DMS153 (cell line): ENCODE measurements at places on chromosomes 2 and 18.

- no peak for DNase-seq
Measured at GRCh38 chr2:167981945-167982344, 265.4 kb downstream of the STK39 start.

- DNase-seq = no peak
Measured at GRCh38 chr18:46260016-46260878, 156.1 kb downstream of the HAUS1 start.

DNA sequence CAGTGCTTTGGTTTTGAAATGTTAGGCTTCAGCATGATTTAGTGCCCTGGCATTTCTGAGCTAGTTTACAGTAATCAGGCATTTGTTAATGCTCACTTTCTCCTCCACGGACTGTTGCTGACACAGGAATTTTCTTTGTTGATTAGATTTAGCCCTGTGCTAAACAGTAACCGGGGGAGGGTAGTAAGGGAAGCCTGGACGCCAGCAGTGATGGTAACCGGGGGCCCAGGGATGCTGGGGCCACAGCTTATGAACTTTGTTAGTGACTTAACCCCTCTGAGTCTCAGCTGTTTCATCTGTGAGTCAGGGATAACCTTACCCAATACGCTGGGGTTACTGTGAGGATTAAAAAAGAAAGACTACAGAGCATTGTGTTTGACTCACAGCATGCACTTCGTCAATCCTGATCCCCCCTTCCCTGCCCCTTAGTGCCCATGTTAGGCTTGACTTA is 33.5 kb downstream of the KLHL29 start:
- DNase-seq = no peak

- DNase-seq = no peak
Measured at GRCh38 chr2:235045336-235045972, 93.6 kb downstream of the SH3BP4 start.

GRCh38 chr2:152050915-152051314 is 47.9 kb downstream of the CACNB4 start:
- DNase-seq = no peak

- no peak for DNase-seq
Measured at GRCh38 chr2:70603066-70603465, 49.4 kb upstream of the TGFA start.

DNA sequence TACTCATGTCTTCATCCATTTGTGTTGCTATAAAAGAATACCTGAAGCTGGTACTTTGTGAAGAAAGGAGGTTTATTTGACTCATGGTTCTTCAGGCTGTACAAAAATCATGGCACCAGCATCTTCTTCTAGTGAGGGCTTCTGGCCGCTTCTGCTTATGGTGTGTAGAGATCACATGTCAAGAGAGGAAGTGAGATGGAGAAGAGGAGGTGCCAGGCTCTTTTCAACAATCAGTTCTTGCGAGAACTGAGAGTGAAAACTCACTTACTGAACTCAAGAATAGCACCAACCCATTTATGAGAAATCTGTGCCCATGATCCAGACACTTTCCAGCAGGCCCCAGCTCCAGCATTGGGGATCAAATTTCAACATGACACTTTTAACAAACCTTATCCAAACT is 30.0 kb upstream of the BARD1 start:
- no peak for DNase-seq

DNA sequence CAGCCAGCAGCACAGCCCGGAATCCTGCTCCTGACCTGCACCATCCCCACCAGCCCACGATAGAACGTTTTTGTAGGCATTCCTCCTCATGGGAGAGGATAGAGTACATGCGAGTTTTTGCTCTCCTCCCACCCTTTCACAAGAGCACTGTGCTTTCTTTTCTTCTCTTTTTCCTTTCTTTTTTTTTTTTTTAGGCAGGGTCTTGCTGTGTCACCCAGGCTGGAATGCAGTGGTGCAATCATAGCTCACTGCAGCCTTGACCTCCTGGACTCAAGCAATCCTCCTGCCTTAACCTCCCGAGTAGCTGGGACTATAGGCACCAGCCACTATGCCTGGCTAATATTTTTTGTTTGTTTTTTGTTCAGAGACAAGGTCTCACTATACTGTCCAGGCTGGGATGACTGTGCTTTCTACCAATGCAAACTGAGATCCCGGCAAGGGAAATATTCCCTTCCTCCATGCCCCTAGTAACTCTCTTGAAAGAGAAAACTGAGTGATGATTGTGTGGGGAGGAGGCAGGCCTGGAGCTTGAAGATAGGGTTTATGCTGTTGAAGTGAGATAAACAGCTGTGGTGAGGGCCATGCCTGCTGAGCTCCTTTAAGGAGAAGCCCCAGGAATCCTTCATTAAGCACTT is 82.6 kb upstream of the TXNDC2 start:
- no peak for DNase-seq

- no peak for DNase-seq
Measured at GRCh38 chr18:67672155-67672554, 155.6 kb upstream of the DSEL start.

GRCh38 chr2:179840840-179841239 is 20.6 kb downstream of the ZNF385B start:
- DNase-seq = no peak

GRCh38 chr2:86543335-86543734 is 19.9 kb downstream of the CHMP3 start:
- DNase-seq = no peak

DNA sequence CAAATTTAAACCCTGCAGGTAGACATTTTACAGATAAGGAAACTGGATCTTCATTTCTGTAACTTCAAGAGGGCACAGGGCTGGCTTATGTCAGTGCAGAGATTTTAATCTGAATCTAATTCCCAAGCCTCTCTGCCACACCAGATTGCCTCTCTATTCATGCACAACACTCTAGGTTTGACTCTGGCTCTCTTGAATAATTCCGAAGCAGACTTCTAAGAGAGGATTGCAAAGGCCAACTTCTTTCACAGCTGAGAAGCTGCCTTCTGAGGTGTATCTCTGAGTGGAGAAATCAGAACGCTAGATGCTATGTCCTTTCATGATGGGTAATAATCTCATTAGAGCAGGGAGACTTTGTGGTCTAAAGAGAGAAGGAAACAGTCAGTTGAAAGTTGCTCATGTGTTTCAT is 20.1 kb upstream of the MGAT5 start:
- DNase-seq = no peak

- no peak for DNase-seq
Measured at GRCh38 chr2:186709529-186710450, 15.9 kb downstream of the FAM171B start.

DNA sequence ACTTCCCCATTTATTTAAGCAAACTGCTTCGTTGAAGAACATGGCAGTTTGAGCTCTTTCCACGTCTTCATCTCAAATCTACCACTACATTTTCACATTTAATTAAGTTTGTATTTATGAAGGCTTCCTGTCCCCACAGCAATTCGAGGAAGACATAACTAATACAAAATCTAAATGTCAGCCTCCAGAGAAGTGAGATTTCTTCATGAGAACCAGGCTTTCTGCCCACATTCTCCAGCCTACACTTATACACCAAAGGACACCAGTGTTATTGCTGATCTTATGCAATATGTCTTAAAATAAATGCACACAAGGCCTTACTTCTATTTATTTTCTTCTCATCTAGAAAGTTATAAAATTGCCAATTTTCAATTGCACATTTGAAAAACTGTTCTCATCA is 1209.3 kb upstream of the FAM98A start:
- no peak for DNase-seq

DNA sequence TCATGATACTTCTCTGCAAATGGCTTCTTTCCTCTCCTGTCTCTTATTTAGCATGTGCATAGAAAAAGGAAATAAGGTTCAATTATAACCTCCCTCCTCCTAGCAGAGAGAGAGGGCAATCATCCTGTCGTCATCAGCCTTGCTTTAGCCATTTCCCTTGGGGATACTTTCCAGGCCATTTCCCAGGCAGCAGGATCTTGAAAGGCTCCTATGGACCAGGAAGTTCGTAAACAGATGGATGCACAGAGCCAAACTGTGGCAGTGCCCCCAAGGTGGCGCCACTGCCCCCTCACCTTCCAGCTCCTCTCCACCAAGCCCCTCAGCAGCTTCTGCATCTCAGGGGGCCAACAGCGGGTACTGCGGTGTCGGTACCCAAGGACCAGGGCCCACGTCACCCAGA is 157.4 kb downstream of the DTNA start:
- DNase-seq = peak; percentile 81

- DNase-seq = no peak
Measured at GRCh38 chr2:118242216-118242615, 153.9 kb downstream of the INSIG2 start.

DNA sequence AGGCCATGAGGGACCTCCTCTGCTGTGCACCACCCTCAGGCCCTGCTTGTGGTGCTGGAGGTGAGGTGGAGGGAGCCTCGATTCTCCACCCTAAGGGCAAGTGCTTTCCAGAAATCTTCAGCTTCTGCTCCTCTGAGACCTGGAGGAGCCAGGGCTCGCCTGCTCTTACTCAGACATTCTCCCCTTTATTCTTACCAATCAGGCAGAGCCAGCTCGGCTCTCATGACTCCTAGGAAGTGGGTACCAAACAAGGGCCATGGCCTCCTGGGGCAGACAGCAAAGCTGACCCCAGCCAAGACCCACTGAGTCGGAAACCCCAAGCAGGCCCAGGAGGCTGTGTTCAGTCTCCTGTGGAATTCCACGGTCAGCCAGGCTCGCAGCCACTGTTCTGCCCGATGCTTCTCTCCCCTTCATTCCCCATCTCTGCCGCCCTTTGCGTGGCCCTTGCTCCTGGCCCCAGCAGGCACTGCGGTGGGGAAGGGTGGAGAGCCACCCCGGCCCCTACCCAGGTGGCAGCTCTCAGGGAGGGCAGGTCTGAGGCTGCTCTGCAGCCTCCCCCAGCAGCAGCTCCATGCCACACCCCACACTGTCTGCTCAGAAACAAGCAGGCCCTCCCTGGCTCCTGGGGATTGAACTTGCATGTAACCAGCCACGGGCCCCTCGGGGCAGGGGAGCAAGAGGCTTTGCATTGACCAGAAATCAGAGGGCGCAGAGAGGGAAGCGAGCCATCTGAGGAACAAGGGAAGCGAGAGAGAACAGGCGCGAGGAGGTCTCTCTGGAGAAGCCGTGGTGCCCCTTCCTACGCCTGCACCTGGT is 24.0 kb downstream of the HS1BP3 start:
- no peak for DNase-seq

- peak; percentile 46 for DNase-seq
Measured at GRCh38 chr2:104851291-104852089, 2.4 kb upstream of the POU3F3 start.

DNA sequence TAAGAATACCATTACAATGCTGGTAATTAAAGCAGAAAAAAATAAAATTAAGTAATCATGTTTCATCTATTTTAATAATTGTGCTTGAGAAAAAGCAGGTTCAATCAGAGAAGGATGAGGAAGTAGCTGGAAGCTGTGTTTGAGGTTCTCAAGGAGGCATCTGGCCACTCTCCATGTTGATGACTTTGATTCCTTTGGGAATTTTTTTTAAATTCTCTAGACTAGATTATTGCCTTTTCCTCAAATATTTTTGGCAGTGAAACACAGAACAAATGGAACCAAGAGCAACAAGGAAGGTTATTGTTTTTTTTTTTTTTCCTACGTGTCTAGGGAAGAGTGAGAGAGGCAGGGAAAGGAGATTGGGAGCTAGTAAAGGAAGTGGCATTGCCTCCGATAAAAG is 99.9 kb upstream of the NRP2 start:
- DNase-seq = no peak

DNA sequence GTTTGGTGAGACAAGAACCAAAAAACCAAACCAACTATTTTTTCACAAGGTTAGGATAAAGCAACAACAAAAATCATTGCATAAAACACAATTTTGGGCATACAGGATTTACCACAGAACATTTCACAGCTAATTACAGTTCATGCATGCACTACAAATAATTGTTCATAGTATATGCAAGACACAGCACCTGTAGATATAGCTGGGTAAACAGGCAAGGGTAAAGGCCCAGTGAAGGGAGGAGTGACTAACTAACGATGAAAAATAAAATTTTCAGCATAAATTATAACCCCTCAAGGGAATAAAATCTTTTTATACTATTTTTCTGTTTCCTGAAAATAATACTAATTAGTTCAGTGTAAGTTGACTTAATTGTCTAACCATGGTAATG is 73.3 kb upstream of the CCDC141 start:
- DNase-seq = no peak

GRCh38 chr2:239322416-239323086 is 78.3 kb downstream of the HDAC4 start:
- DNase-seq = no peak

DNA sequence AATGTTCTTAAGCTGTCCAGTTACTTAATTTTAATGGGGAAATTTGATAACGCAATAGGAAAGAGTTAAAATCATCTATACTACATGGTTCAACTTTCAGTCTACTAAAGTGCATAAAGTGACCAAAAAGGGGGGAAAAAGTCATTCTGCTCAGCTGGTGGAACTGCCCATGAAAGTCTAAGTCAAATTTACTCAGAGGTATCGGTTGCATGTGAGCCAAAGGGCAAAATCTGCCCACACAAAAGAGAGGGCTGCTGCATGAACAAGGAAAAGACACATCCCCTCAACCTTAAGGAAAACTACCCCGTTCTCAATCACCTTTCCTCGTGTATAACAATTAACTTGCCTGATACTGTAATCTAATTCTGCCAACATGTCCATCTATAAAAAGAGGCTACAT is 126.1 kb downstream of the TCF4 start:
- no peak for DNase-seq

DNA sequence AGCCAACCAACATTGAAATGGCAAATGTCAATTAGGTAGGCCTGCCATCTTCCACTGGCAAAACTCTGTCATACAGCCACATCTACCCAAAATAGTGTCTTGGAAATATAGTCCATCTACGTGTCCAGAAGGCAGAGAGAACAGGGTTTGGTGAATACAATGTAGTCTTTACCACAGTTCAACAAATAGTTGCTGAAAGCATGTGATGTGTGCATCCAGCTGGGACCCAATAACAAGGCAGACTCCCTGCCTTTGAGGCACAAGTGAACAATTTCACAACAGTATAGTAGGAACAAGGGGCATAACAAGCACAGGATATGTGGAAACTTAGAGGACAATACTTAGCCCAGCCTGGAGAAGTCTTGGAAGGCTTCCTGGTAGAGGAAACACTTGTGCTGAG is 72.6 kb downstream of the EVA1A start:
- DNase-seq = no peak

DNA sequence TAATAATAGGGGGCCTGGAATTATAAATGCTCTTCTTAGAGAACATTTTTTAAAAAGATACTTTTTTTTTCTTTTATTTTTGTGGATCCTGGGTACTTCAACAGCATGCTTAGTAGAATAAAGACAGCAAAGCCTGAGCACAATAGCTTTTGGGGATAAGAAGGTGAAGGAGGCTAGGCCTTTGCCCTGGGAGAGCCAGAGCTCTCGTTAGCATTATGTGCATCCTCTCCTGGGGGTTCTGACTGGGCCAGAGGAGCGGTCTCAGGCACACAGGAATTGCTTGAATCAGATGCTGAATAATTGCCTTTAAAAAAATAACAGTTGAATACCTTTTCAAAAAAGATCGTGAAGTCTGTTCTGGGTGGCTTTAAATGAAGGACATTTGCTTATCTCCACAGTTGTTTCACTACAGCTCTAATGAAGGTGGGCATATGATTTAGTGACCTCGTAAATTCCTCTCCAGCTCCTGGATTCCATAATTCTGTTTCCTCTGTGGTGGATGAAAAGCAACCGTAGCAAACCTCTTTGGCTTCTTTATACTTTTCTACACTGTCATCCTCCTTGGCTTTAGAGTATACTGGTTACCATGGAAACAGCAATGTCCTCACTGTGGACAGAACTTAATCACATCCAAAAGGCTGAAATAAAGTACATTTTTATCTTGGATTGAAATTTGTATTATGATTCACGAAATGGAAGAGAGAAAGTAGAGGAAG is 133.8 kb downstream of the MAIP1 start:
- no peak for DNase-seq

- DNase-seq = no peak
Measured at GRCh38 chr2:75396314-75396713, 164.4 kb downstream of the EVA1A start.
